ENCODE measurements at places on chromosomes 5 and 9.

- DNase-seq, result no peak
Observed at GRCh38 chr9:27280860-27281259, 16.1 kb downstream of the EQTN start.

DNA sequence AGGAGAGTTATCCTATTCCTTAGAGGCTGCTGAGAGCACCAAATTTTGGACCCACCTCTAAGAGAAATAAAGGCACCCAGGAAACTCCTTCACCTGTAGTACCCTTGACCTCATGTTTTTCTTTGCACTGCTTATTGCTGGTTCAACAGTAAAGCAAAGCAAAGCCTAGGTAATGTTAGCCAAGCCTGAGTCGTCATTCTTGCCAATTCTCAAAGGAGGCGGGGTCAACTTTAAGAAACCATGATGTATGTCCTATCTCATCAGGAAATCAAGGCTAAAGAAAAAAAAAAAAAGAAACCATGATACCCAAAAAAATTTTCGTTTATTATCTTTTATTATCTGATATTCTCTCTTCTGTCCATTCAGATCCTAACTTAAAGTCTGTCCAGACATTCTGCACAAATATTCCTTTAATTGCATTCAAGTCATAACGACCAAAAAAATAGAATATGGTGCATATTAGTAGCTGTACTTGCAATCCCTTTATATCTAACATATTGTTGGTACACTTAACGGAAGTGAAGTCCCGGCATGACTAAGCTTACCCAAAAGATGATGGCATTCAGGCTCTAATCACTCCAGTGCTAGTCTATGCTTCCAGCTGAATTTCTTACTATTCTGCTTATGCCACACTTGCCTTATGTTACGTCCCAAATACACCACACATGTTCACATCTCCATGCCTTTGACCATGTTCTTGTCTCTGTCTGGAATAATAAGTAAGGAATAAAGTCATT lies 1.8 kb downstream of the AUH start:
- DNase-seq, result peak; percentile 57

- DNase-seq, result no peak
Observed at GRCh38 chr9:121820286-121821005, 169.0 kb downstream of the DAB2IP start.

DNA sequence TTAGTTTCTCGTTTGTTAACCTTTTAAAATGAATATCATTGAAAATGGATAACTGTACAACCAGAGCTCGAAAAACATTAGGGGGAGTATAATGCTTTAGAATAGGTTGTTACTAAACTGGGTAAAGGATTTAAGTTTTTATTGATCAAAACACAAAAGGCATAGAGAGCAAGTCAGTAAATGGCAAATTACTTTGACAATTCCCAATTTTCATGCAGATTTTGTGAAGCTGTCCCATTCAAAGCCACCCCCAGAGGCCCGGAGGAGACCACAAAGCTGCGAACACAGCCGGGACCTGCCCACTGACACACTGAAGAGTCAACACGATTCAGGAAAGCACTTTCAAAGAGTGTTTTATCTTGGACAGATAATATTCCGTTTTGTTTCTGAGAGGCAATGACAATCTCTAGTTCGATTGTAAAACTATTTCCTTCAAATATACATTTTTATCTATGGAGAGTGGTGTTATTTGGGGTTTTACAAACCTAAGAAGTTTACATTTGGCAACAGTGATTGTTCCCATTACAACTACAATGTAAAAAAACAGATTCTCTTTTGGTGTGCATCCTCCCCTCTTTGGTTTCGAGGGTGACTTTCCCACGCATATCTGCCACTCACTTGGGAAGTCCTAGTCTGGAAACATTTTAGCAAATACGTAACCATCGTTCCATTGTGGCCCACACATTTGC lies 182.6 kb upstream of the TBCA start:
- no peak for DNase-seq

DNA sequence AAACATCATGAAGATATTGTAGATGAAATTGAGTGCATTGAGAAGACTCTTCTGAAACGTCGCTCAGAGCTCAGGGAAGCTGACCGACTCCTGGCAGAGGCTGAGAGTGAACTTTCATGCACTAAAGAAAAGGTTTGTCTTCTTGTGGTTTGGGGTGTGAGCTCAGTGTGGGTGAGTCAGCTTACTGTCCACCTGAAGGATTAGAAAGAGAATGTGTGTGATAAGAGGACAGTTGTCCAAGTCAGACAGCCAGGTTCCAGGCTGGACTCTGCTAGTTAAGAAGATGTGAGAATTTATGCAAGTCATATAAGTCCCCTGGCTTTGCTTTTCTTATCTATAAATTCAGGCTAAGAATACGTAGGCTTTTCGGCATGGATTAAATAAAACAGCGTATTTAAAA lies 46.9 kb downstream of the RAB14 start:
- no peak for DNase-seq

DNA sequence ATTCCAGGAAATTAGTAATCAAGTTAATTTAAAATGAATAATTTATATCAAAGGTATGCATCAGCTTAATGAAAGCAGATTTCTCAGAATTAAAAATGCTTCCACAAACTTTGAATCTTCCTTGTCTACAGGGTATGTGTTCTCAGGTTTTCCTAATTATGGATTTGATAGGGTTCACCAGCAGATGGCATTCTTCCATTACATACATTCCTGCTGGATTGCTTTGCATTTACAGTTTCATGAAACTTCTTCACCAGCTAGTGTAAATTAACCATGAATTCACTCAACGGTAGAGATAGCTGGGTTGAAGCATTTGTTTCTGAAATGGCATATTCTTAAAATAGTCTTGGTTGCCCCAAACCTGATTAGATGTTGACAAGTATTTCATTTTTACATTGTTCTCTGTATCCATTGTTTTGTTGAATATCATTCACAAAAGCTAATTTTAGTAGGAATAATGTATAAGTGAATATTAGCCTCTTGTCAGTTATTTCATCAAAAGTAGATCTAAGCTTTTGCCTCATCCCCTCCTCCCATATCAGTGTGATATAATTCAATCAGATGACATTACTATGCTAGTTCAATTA lies 68.7 kb upstream of the WDR41 start:
- peak; percentile 11 for DNase-seq

- no peak for DNase-seq
Observed at GRCh38 chr5:1998348-1998669, 115.6 kb upstream of the IRX4 start.

- no peak for DNase-seq
Observed at GRCh38 chr5:172093965-172094364, 87.5 kb upstream of the FBXW11 start.

DNA sequence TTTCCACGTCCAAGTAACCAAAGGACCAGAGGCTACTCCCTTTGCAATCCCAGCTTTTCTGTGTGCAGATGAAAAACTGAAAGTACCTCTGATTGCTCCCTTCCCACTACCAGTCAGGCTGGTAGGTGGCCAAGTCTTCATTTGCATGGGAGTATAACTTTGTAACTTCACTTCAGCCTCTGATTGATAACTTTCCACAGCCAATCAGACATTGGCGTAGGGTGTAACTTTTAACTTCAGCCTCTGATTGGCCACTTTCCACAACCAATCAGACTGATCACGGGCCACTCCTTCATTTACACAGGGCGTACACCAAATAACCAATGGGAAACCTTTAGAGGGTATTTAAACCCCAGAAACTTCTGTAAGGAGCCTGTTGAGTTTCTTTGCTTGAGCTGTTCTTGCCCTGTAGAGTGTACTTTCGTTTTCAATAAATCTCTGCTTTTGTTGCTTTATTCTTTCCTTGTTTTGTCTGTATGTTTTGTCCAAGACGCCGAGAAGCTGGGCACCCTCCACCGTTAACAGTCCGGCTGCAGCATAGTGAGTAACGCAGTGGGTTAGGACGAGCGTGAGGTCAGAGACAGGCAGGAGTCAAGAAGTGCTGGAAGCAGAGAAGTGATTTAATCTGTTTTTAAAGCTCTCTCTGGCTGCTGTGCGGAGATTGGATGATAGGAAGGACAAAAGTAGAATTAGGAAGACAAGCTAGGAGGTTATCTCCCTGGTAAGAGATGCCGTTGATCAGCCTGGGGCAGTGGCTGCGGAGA lies 3.5 kb upstream of the EXOSC2 start:
- no peak for DNase-seq

DNA sequence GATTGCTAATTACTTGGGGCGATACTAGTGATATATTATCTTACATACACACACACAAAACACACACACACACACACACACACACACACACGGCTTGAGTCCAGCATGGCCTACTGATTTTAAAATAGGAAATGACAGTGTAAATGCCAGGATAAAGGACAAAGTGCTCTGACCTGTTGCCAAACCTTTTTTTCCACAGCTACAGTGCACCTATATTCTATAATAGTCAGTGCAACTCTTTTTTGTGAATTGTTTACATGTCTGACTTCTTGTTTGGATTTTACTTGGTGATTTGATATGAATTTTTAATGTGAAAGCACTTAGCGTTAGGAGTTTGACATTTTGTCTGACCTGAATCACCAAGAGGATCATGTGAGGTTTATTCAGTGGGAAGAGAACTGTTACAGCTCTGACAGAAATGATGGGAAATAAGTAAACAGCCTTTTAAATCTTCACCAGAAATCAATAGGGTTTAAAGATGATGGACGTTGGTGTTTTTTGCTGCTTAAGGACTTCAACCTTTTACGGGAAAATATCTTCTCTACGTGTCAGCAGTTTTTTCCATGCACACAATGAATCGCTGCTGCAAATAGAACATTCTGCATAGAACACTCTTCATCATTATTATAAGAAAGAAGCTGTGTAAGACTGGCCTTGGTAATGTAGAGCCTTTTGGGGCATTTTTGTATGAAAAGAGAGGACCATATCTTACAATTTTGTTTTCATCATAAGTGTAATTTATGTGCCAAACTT lies 218.5 kb downstream of the RANBP17 start:
- DNase-seq, result no peak

DNA sequence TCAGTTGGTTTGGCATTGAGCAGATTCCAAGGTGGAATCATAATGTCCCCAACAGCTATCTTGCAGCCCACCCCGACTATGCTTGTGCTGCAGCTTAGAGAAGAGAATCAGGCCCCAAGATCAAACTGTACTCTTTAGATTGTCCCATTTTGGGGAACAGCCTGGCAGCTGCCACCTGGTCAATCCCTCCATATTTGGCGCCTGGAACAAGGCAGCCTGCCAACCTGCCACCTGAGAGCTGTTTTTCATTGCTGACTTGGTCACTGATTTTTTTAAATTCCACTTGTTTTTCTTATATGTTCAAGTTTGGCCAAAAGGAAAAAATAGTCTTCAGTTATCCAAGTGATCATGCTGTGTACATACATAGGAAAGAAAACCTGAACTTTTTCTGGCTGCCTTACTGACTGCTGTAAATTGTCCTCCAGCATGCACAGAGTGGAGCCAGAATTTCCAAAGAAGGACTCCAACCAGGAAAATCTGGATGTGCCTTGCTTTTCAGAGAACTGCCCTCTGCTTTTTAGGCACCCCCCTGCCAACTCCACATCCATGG lies 504.2 kb downstream of the ENC1 start:
- DNase-seq, result no peak

DNA sequence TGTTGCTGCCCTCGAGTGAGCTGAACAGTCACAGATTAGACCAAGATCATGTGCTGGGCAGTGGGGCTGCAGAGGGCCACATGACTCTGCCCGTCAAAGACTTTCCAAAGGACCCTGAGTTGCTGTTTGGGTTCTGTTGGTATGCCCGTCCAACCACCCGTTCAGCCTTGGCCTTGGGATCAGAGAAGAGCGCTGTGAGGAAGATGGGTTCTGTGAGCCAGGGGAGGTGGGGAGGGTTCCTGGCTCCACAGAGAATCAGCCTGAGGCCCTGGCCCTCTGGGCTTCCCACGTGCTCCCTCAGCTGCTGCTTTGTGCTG lies 72.6 kb downstream of the RGS3 start:
- no peak for DNase-seq

DNA sequence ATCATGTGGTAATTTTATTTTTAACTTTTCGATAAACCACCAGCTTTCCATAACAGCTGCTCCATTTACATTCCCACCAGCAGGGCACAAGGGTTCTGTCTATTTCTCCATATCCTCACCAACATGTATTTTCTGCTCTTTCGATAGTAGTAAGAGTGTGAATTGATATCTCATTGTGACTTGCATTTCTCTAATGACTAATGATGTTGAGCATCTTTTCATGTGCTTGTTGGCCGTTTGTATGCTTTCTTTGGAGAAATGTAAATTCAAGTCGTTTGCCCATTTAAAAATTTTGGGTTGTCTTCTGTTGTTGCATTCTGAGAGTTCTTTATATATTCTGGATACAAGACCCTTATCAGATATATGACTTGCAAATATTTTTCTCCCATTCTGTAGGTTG lies 45.9 kb downstream of the PSD2 start:
- DNase-seq, result no peak

DNA sequence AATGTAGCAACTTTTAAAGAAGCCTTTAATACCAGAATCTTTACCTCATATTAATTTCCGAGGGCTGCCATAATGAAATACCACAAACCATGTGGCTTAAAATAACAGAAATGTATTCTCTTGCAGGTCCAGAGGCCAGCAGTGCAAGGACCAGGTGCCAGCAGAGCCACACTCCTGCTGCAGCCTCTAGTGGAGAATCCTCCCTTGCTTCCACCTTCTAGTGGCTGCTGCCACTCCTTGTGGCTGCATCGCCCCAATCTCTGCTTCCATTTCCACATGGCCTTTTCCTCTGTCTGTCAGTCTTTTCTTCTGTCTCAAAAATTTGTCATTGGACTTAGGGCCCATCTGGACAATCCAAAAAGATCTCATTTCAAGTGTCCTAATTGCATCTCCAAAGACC lies 401.5 kb downstream of the EFNA5 start:
- no peak for DNase-seq

GRCh38 chr9:40913928-40914673 lies 214.4 kb downstream of the FOXD4L6 start:
- DNase-seq, result no peak

DNA sequence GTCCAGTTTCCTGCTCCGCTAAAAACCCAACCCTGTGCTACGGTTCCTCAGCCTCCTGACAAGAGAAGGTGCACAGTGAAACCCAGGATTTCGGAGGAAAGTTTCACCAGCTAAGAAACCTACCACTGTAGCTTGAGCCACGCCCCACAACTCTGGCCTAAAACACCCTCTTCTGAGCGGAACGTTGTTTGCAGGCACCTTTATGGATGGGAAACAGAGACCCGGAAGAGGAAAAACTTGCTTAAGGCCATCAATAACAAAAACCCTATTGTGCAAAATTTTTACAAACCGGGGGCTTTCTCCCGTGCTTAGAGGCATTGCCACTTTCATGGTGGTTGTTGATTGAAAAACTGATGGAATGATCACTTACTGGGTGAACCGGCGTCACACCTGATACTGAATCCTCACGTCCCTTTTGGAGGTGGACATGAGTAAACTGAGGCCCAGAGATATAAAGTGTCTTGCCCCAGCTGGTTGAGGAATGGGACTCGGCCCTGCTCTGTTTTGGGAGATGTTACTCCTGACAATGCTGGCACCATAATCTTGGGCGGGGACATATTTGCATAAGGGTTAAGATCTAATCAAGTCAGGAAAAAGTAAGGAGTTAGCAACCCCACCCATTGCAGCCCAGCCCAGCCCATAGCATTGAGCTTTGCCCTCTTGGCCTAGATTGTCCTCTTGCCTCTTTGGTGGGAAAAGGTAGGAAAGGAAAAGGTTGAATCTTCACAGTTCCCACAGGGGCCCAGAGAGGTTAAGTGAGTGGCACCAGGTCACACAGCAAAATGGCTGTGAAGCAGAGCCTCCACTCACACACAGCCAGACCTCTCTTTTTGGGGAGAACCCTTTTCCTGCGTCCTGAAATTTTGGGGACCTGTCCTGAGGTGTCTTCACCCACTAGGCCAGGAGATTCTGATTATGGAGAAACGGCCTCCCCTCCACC lies 23.2 kb upstream of the PTGS1 start:
- peak; percentile 7 for DNase-seq

GRCh38 chr9:125632321-125633115 lies 74.5 kb downstream of the MAPKAP1 start:
- peak; percentile 77 for DNase-seq

- DNase-seq, result no peak
Observed at GRCh38 chr9:111979561-111979960, 82.9 kb downstream of the UGCG start.

All from activated CD4-positive, alpha-beta T cell treated with anti-CD3 and anti-CD28 coated beads, Interleukin-2, Interleukin-4, amounts not matched to agents 100 ng/mL and 50 ng/mL, durations not matched to agents 16 hours and 8 hours (primary cell).